ENCODE measurements at places on chromosomes 6 and 20.

DNA sequence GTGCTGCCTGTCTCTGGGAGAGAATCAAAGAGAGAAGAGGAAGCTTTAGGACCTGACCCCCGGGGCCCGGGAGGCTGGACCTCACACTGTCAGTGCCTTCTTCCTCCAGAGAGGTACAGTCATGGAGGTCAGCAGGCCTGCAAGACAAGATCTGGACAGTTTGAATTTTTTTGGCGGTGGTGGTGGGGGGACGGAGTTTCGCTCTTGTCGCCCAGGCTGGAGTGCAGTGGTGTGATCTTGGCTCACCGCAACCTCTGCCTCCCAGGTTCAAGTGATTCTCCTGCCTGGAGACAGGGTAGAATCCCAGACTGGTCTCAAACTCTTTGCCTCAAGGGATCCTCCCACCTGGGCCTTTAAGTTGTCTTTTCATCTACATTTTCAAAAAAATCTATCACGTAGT, 34.4 kb downstream of the NR2E1 start:
- DNase-seq = no peak

GRCh38 chr6:116016846-116017545, 43.7 kb downstream of the FRK start:
- DNase-seq = no peak

DNA sequence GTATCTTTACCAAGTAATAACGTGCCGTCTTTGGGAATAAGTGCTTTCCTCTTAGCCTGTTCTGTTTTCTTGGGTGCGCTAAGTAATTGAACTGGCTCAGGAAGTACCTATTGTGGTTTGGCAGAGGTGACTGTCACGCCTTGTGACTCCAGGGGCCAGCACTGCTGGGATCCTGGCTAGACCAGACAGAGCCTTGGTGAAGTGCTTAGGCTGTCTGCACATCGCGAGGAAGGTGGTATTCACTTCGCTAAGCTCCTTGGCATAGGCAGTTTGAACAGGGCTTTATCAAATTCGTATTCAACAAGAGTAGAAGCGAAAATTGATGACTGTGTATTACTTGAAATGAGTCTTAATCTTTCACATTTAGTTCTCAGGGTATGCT, 17.6 kb downstream of the PRDM1 start:
- DNase-seq = no peak

GRCh38 chr20:17024513-17025119, 202.2 kb upstream of the PCSK2 start:
- DNase-seq = no peak

- DNase-seq = no peak
Observed at GRCh38 chr6:157909282-157909664, 72.4 kb upstream of the SYNJ2 start.

GRCh38 chr20:18984238-18985200, 170.9 kb downstream of the SCP2D1 start:
- no peak for DNase-seq

DNA sequence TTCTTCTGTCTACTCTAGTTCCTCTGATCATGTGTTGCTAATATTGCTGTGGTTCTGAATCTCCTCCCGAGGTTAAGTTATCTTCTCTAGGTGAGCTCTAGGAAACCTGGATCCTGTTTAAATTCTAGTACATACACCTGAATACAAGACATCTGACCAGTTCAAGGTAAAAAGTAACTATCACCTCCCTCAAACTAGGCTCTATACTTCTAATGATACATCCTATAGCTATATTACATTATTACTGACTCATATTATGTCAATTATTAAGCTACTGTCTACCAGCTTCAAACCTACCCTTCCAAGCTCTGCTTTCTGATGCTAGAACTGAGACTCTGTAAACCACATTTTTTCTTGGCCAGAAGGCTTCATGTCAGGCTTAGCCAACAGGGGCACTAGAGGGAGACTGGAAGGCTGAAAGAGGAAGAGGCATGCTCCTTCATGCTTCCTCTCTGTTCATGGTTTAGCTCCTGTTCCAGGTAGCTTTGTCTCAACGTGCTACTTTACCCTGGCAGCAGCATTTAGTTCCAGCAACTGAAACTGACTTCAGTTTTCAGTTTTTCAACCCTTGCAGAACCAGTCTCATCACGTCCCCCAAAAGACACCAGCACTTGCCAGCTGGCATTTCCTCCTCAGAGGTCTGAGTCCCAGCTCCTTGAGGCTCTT, 148.4 kb upstream of the TOP1 start:
- no peak for DNase-seq

- DNase-seq = no peak
Observed at GRCh38 chr20:40651151-40651550, 37.9 kb downstream of the MAFB start.

DNA sequence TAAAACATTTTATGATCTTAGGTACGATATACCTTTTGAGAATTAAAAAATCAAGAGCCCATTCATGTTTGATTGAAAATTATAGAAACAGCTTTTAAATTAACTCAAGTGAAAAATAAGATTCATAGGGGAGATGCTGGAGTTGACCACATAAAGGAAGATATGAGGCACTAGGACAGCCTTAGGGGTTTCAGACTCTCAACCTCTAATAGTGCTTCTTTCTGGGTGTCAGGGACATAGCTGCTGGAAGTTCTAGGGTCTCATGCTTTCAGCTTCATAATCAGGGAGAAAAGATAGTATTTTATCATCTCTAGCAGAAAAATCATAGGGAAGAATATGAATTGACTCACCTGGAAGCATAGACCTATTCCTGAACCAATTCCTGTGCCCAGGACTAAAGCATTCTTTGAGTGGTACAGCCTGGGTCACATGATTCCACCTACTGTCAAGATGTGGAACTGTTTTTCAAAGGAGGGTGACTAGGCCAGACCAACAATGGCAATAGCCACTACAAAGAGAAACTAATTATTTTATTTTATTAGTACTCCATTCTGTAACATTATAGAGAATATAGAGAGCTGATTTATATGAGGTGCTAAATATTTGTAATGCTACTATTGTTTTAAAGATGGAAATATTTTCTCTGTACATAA, 27.8 kb upstream of the CENPW start:
- DNase-seq = no peak

- no peak for DNase-seq
Observed at GRCh38 chr20:20450521-20450920, 82.6 kb downstream of the INSM1 start.

- DNase-seq = no peak
Observed at GRCh38 chr6:122730775-122731386, 48.6 kb upstream of the FABP7 start.

GRCh38 chr6:7154341-7155139, 46.8 kb downstream of the RREB1 start:
- DNase-seq = no peak

DNA sequence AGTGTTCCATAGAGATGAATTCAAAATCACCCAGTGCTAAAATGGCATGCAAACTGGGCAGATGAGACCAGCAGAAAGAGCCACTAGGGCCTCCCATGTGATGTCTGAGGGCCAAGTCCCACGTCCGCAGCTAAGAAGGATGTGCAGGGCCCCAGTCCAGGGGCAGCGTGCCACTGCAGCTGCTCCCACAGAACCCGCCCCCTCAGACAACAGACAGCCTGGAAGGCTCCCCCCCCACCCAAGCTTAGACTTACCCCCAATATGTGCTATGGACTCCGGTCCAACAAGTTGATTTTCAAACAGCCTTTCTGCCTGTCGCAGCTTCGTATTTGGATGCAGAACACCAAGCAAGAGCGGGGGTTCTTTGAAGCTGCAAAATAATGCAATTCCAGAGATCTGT, 14.0 kb downstream of the APMAP start:
- DNase-seq = no peak

GRCh38 chr6:121816906-121817540, 381.6 kb downstream of the GJA1 start:
- DNase-seq = no peak

DNA sequence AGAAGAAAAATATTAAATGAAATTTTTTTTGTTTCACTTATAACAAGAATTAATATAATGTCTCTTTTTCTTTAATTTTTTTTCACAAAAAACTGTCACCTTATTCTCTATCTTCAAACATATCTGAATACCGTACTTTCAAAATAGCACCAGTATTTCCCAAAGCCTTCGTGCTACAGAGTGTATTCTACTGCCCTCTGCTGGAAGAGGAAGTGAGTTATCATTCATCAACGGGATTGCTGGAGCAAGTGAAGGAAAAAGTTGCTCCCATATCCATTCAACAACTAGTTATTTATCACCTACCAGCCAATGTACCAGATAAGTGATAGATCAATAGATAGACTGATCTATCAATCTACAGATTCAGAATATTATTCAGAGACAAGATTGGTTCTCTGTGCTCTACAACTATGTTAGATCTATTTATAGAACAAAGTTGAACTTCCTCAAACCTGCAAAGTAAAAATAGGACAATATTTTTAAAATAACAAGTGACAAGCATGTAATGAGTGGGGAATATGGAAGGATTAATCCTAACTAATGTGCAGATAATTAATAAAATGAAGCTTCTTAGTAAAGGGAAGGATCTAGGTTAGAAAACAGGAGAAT, 26.7 kb upstream of the TFAP2B start:
- no peak for DNase-seq

- DNase-seq = no peak
Observed at GRCh38 chr6:11722805-11723631, 55.6 kb downstream of the ADTRP start.

GRCh38 chr20:9627219-9627618, 112.8 kb downstream of the LAMP5 start:
- no peak for DNase-seq

DNA sequence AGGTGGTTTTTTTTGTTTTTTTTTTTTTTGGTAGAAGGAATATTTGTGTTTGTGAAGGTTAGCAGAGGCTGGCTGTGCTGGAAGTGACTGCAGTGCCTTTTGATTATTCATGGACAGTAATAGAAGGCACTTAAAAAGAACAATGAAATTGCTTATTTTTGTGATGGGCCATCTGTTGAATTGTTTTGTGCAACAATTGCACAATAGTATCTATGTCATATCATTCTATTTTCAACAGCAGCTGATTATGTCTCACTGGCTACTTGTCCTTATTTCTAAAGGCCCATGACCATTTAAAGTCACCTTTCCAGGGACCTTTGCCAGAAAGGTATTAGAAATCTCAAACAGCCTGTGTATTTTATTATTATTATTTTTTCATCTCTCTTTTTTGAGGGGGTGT, 70.6 kb downstream of the AFG1L start:
- no peak for DNase-seq

GRCh38 chr20:57618091-57618763, 2.0 kb downstream of the ZBP1 start:
- DNase-seq = no peak

DNA sequence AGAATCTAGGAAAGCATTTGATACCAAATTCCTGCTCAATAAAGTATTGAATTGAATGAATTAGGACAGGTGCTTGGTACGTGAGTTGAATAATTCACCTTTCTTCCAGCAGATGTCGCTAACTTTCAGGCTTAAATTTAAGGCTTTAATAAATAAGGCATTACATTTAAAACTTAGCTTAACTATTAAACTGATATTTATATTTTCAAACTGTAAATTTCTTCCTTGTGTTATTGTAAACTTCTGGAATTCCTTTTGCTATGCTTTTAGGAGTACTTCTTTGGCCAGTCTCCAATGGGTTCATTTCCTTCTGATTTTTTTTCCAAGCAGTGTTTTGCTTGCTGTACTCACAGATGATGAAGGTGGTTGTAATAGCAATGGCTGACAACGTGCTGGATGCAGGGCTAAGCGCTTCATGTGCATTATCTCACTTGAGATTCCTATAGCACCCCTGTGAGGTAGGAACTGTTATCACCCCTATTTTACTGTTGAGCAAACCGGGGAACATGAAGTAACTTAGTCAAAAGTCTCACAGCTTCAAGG, 71.3 kb upstream of the SLC2A12 start:
- DNase-seq = no peak

Data from stimulated activated CD8-positive, alpha-beta memory T cell treated with anti-CD3 and anti-CD28 coated beads, Interleukin-2, amount 100 ng/mL, for 1 hour (primary cell).